Thymus (tissue), 14 donors: ENCODE measurements at places on chromosomes 16 and 17.
A peak's percentile ranks its signal among the peaks of the same experiment; 100 is the strongest.

- no peak for DNase-seq
Measured at GRCh38 chr16:81946206-81946605, 65.1 kb downstream of the SDR42E1 start.

DNA sequence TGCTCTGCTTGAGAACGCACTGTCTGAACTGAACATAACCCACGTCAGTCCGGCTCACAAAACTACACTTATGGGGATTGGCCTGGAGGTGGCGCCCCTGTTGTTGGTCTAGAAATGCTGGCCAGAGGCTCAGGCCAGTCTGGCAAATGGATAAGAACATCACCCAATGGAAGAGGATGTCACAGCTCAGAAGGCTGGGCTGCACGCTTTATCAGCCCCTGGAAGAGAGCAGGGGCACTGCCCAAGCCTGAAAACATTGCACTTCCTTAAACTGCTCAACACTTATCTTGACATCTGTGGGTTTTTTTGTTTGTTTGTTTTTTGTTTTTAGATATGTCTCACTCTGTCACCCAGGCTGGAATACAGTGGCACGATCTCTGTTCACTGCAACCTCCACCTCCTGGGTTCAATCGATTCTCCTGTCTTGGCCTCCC is 24.8 kb upstream of the BPTF start:
- DNase-seq: no peak

DNA sequence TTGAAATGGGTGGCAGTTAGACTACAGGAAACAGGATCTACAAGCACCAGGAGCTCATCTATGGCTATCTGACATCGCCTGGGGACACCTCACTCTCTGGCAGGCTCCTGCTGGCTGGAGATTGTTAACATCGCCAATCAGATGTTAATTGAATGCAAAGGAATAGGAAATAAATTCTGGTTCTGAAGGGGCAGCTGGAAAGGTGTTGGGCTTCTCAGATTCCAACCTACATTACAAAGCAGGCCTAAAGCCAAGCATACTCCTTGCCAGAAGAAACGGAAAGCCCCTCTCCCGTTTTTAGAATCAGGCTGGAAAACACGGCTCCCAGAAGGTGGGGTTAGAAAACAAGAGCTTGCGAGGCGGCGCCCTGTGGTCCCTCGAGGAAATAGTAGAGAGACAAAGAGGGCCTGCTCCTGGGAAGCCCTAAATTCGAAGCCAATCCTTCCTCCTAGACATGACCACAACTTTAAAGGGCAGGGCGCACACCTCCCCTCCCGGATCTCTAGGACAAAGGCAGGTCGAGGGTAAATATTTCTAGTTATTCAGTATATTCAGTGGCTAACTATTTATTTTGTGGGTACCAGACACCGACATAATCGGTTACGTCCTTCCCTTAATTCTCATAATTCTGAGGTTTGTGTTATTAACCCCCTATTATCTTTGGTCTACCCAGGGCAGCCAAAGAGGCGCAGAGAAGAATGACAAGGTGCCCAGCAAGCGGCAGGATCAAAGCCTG is 763 bp upstream of the TOM1L1 start:
- no peak for DNase-seq

- DNase-seq: no peak
Measured at GRCh38 chr17:79469646-79470045, 141.2 kb downstream of the RBFOX3 start.

GRCh38 chr16:79293836-79294460 is 306.6 kb downstream of the MAF start:
- DNase-seq: no peak

- DNase-seq: no peak
Measured at GRCh38 chr17:76262732-76263344, 2.3 kb upstream of the UBALD2 start.

DNA sequence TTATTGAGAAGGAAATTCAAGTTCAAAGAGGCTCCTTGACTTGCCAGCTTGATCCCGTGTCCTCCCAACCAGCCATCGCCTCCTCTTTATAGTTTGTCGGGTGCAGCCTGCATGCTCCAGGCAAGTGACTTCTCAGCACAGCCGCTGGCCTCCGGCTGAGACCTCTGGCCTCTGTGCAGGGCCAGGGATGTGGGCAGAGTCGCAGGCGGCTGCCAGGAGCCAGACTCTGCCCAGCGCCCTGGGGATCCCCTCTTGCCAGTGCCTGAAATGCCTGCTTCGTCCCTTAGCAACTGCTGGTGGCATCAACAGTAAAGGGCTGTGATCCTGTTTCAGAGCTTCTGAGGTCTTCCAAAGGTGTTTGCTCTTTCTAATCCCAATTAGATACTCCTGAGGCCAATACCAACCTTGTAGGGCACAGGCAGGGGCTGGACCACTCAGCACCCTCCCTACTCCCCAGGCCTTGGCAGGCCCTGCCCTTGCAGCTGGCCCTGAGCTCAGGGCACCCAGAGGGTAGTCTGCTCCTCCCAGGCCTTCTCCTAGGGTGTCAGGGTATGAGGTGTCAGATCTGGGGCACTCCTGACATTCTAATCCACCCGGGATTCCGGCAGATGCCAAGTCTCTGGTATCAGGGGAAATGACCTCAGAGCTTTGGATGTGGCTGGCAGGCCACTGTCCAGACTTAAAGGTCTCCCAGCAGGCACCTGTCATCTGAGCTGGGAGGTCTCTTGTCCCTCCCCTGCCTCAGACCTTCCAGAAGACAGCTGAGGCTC is 68.0 kb upstream of the SIAH1 start:
- DNase-seq: no peak

- DNase-seq: no peak
Measured at GRCh38 chr16:64590513-64590912, 531.4 kb downstream of the CDH11 start.

DNA sequence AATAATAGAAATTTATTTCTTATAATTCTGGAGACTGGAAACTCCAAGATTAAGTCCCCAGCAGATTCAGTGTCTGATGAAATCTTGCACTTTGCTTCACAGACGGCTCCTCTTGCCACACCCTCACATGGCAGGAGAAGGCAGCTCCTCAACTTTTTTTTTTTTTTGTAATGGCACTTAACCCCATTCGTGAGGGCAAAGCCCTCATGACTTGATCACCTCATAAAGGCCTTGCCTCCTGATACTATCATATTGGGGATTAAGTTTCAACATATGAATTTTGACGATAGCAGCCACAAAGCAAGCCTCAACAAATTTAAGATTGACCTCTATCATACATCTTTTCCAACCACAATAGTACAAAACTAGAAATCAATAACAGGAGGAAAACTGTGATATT is 42.3 kb upstream of the CDYL2 start:
- DNase-seq: no peak

DNA sequence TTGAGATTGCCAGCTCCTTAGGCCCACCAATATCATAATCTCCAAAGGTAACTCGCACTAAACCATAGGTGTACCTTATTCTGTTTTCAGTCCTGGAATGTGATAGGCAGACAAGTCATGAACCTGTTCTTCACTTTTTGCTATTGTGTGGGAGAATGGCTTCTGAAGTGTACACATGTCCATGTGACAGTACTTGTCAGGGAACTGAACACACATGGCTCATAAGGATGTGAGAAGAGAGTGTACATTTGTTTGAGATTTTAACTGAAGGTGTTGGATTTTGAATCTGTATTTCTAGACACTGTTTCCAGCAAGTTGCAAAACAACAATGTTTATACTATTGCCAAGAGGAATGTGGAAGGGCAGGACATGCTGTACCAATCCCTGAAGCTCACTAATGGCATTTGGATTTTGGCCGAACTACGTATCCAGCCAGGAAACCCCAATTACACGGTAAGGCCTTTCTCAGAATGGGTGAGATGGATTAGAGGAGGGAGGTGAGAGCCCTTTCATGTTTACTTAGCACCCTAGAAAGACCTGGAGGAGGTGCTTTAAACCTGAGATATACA is 14.5 kb upstream of the RASL10B start:
- DNase-seq: no peak

- DNase-seq: no peak
Measured at GRCh38 chr17:60416368-60416925, 5.8 kb upstream of the CHCT1 start.

GRCh38 chr16:63059676-63060075 is 1023.4 kb upstream of the CDH8 start:
- no peak for DNase-seq

DNA sequence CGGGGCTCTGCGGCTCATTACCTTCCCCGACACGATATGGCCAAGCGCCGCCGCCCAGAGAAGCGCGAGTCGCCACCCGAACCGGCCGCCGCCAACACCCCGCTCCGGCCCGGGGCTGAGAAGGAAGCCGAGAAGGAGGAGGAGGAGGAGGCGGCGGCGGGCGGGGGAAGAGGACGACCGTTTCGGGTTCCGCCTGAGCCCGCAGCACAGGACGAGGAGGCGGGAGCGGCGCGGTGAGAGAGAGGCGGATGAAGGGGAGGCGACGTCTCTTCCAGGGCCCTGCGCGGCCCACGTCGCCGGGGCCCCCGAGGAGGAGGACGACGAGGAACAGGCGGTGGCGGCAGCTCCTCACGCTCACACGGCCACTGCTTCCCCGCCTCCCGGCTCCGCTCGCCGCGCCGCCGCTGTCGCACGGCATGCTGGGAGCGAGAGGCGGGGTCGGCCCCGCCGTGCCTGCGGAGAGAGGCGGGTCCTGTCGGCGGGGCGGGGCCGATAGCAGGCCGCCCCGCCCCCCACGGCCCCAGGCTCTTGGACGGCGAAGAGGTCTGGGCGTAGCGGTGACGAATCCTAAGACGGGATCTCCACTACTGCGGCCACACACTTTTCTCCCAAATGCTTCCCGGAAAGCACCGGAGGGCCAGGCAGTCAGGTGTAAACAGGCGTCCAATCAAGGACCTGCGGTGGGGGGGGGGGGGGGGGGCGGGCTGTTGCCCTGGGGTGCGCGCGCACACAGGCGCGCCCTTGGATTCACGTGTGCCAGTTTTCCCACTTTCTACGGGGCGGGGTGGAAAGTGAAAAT is 97.3 kb upstream of the METTL9 start:
- peak; percentile 88 for DNase-seq

- no peak for DNase-seq
Measured at GRCh38 chr16:54015147-54015546, 271.4 kb downstream of the IRX3 start.

DNA sequence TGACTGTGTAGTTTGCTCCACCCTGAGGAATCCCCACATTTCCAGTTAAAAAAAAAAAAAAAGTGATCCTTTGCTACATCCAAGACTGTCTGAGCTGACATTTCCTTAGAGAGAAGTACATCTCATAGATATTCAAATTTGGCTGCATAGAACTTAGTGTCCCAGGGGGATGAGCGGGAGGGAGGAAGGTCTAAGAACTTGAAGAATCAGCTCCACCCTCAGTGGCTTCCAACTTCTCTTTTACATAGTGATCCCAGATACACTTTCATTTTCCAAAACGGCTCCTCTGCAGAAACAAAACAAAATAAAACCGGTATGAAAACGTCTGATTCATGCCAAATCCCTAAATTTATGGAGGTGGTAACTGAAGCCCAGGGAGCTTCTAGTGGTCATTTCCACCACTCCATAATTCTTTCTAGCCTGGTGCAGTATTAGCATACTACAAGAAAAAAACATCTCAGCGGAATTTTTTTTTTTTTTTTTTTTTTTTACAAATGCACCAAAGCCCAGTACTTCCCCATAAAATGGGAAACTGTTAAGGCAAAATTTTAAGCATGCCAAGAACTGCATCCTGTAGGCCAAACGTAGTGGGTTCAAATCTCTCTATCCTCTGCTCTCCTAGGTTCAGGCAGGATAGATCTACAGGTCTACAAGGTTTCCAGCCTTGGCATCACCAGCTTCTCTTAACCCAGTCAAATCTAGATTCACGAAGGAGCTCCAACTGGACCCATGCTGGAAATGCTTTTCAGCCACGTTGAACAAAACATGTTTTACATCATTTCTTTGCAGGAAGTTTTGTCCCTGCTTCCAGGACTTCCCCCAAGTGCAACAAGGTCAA is 29.3 kb downstream of the MAF start:
- DNase-seq: no peak
